Osteoblast (primary cell): ENCODE measurements at places on chromosomes 1 and 21. TPM values are rescaled to one million over a fixed set of nuclear protein-coding genes. Genes with fewer than 3 reads are reported as not detected.

DNA sequence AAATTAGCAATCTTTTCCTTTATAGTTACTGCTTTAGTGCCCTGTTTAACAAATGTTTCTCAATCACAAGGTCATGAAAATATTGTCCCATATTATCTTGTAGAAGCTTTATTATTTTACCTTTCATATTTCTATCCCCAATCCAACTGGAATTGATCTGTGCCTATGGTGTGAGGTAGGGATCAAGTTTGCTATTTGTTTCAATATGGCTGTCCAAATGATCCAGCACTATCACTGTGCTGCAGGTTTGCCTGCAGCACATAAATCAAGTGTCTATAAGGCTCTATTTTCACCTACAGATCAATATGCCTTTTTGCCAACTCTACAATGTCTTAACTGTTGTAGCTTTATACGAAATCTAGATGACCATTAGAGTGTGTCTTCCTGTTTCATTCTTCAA lies 96.2 kb downstream of the ENAH start:
- DNase-seq, result no peak

- DNase-seq, result no peak
Observed at GRCh38 chr21:28790335-28790734, 202.3 kb downstream of the LTN1 start.

DNA sequence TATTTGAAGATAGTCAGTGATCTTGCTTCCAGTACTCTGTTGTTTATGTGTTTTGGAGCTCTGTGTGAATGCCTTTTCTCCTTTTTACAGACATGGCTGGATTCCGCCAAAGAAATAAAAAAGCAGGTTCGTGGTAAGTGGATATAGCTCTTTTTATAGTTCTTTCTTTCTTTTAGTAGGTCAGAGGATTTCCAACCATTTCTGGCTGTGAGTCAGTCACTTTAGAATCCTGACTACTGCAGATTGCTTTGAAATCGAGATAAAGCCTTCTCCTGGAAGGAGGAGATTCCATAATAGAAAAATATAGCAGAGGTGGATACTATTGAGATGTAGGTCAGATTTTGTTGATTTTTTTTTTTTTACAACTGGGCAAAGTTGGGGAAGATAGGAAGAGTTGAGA lies 97.4 kb downstream of the EPB41 start:
- DNase-seq, result no peak

The INSRR gene
- total RNA-seq, result 0.29 and 0.36 TPM in 2 replicates

The KIAA0040 gene
- 0.59 and 1.1 TPM in 2 replicates for total RNA-seq
